ENCODE measurements at places on chromosomes 7 and 10.
A peak's percentile ranks its signal among the peaks of the same experiment; 100 is the strongest.

DNA sequence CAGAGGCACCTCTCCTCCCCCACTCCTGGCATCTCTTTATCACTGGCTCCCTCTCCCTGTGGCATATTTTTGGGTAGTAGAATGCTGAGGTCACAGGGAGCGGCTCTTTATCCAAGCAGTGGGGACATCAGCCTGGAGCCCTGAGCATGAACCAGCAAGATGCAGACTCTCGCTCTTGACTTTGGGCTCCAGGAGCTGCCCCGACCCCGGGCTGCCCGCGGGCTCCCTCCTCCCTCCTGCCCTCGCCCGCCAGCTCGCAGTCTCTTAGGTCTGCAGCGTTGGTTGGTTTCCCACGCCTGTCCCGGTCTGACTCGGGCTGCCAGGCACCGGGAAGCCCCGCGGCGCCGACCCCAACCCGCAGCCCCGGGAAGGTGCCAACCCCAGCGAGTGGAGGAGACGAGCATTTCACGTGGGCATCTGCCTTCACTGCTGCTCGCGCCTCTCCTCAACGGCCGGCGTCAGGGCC, 1.3 kb downstream of the INSYN2A start:
- no peak for DNase-seq

DNA sequence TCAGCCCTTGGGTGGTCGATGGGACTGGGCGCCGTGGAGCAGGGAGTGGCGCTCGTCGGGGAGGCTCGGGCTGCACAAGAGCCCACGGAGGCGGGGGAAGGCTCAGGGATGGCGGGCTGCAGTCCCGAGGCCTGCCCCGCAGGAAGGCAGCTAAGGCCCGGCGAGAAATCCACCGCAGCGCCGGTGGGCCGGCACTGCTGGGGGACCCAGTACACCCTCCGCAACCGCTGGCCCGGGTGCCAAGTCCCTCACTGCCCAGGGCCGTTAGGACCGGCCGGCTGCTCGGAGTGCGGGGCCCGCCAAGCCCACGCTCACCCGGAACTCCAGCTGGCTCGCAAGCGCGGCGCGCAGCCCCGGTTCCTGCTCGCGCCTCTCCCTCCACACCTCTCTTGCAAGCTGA, 138.4 kb downstream of the BAMBI start:
- DNase-seq, result no peak

DNA sequence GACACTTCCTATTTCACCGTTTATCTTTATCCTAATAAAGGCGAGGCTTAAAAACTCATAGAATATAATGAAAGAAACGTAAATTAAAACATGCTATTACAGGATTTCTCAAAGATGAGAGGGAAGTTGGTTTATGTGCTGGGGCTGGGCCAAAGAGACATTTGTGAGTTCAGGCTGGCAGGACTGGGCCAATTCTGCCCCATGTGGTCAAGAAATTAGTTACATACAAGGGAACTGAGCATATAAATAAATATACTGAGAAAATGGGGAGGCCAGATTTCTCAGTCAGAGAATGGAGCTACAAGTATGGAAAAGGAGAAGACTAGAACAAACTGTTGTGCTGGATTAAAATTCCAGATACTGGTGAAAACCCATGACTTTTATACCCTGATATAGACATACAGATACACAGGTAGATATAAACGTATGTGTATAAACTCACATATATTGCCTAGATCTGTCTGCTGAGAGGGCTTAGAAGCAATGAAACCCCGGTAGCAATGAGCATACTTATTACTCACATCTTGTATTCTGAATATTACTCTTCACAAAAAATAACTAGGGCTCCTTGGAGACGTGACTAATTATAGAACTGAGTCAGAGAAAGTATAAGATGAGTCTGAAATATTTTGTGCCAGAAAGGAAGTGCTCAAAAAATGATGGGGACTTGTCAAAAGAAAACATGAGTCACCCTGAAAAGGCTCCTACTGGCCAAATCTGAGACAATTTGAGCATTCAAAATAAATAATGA, 155.7 kb upstream of the FGFR2 start:
- DNase-seq, result peak; percentile 18

DNA sequence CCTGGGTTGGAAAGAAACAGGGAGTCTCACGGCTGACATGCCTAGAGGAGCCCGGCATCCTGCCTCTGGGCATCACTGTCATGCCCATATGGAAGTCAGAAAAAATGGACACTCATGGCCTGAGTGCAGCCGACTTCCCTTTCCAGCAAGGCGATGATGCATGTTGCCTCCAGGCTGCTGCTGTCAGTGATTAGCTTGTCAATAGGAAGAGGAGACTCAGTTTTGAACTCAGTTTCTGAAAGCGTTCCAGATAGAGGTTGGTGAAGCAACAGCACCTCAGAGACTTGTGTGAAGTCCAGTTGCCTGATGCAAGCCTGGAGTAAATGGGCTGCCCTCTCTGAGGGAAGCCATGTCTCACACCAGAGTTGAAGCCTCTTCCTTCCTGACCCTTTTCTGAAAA, 148.4 kb downstream of the TPST1 start:
- DNase-seq, result no peak

DNA sequence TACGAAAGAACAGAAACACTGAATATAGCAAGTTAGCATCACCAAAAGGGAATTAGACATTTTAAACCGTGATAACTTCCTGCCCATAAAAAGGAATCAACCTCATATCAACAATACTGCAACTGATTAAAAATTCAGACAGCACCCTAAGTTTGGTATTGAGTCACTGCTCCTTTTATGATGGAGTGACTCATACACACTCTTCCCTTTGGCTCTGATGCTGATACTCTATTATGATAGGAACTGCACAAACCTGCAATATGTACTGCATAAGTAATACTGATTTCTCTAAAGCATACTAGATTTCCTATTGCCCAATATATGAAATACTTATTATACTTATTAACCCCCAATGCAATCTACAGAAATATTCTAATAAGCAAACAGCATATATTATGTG, 118.7 kb downstream of the PARD3 start:
- DNase-seq, result peak; percentile 72

DNA sequence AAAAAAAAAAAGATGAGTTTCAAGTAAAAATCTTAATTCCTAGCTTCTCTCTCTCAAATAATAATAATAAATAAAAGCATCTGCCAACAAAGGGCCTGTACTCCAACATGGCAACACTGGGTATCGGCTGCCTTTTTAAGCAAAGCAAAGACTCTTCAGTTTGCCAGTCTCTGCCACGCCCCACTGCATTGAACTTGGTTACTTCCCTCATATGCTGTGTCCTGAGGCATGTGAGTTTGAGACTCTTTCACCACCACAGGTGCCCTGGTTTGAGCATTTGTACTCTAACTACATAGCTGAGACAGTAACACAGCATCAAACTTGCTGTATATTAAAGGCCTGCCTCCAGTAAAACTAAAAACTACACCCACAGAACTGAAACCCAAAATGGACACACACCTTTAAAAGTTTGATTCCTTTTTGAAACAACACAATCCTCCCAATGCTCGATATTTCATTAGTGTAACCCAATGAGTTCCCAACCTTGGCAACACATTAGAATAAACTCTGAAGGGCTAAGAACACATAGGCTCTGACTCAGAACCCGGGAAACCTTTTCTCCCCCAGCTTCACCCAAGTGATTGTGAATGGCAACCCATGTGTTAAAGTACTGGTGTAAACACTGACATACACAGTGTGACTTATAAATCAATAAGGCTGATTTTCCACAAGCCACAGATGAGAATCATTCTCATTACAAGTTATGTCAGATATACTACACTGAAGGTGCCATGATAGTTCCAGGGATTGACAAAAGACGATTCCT, 12.0 kb downstream of the JAZF1 start:
- no peak for DNase-seq

DNA sequence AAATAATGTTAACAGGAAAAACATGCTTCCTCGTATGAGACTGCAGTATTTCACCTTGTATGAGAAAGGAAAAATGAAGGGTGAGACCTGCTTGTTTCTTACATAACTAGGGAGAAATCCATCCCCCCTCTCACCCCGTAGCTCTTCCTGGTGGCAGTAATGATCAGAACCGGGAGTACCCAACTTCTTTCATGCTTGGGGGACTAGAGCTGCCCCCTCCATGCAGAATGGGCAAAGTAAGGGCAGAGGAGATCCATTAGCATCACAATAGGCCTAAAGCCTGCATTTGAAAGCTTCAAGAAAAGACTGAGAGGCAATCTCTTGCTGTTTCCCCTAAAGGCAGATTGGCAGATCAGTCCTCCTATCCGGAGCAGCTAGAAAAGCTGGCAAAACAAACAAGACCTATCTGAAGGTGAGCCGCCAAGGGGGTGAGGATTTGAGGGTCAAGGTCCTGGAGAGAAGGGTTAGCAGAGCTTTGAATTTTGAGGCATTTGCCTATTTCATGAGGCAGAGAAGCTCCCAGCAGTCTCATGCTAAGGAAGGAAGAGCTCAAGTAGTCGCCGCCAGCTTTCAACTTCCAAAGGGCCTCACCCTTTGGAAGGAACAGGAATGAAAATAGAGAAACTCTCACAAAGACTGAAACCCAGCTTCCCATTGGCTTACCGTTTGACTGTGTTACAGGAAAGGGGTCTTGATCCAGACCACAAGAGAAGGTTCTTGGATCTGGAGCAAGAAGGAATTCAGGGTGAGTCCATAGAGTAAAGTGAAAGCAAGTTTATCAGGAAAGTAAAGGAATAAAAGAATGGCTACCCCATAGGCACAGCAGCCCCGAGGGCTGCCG, 36.2 kb downstream of the BAG3 start:
- DNase-seq, result no peak

DNA sequence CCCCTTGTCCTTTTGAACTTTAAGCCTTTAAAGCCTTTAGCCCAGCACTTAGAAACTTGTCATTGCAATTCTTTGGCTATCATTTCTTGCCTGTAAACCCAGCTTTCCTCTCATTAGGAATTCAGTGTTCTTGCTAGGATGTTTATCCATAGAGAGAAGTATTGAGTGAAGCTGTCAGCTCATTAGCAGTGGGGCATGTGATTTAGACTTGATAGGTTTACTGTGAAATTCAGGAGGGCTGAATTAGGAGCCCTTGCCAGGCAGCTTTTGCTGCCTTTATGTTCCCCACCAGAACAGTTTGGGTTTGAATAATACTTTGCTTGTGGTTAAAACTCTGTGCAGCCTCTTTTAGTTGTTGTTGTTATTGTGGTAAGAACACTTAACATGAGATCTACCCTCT, 39.5 kb downstream of the LHFPL3 start:
- no peak for DNase-seq

DNA sequence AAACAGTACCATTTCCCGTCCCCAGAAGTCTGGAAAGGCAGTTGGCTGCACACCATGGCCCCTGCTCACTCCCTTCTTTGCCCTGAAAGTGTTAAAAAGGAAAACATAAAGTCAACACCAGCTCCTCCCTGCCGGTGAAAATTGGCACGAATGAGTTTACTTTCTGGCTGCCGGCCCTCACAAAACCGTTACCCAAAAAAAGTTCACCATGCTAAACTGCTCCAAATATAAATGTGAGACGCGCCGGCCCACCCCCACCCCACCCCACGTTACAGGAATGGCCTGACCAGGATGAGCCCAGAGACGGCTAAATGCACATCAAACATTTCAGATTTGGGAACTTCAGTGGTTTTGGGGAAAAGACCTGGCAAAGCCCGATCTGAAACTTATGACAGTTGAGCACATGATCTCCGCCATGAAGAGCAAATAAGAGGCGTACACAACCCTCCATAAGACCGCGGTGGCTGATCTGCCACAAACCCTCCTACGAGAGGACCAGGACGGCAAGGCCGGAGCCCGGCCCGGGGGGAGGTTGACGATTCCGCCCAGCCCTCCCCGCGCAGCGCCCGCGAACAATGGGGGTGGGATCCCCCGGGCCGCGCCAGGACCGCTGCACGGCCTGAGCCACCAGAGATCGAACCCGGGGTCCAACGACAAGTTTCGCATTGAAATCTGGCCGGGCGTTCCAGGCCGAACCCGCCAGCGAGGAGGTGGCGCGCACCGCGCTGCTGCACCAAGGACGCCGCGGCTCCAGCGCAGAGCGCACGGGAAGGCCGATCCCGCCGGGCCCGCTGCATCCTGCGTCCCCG, 952 bp downstream of the DIP2C start:
- DNase-seq, result peak; percentile 42

DNA sequence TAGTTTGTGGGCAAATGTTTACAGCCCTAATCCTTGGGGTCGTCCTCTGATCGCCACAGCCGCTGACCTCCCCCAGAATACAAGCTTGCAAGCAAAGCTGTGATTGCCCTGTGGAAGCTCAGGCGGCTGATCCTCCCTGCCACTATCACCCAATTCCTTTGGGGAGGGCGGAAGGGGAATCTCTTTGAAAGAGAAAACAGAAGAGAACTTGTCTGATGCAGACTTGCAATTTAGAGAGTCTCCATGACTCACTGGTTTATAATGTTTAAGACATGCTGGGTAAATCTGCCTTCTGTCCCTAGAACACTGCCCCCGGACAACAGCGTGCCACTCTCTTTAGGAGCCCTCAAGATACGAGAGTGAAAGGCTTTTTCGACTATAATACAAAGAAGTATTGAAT, 75.5 kb downstream of the NRP1 start:
- no peak for DNase-seq

DNA sequence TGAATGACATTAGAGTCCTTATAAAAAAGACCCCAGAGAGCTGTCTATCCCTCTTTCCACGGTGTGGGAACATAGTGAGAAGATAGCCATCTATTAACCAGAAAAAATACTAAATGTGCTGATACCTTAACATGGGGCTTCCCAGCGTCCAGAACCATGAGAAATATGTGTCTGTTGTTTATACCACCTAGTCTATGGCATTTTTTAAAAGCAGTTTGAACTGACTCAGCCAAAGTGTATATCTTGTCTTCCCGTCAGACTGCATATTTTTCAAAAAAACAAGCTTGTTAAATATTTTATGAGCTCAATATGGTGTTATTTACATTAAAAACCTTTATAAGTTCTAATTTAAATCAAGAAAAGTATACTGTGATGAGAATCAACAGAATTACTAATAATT, 255.3 kb downstream of the HGF start:
- DNase-seq, result no peak

DNA sequence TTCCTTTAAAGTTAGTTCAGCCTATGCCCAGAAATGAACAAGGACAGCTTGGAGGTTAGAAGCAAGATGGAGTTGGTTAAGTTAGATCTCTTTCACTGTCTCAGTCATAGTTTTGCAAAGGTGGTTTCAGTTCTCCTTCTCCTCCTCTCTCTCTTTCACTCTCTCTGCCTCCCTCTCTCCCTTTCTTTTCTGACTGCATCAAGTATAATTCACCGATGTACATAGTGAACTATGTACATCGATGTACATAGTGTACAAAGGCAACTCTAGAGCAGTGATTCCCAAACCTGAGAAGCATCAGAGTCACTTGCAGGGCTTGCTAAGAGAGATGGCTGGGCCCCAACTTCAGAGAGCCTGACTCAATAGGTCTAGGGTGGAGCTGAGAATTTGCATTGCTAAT, 1259.7 kb downstream of the TYW1 start:
- DNase-seq, result no peak

GRCh38 chr10:3465406-3465891, 292.9 kb upstream of the PITRM1 start:
- no peak for DNase-seq

DNA sequence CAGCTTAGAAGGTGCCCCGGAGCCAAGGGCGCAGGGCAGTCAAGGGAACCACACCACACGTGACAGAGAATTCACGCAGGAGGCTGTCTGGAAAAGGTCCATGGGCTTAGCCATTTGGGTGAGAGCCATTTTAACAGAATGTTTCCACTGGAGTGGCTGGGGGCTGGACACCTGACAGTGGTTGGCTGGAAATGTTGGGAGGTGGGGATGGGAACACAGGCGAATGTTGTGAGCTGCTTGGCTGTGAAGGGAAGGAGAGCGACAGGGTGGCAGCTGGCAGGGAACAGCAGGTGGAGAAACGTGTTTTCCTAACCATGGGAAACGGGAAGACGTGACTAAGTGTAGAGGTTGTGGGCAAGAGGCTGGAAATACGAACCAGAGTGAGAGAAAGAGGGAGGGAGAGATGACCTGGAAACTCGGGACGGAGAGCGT, 100.5 kb upstream of the ZNF32 start:
- DNase-seq, result no peak

- no peak for DNase-seq
These were observed 40.2 kb downstream of the PDSS1 start for GRCh38 chr10:26737730-26738129.
